ENCODE measurements at places on chromosomes 16 and 17. TPM values are rescaled to one million over a fixed set of nuclear protein-coding genes. Genes with fewer than 3 reads are reported as not detected.

Gene WSCD1
- 24.6 TPM for total RNA-seq

Gene ETV4
- 1.2 TPM for total RNA-seq

Gene CA4
- total RNA-seq: 2.5 TPM

Gene KRTAP4-6
- total RNA-seq: not detected

Gene APOH
- not detected for total RNA-seq

Gene TPSB2
- total RNA-seq: not detected

Gene PROCA1
- 3.4 TPM for total RNA-seq

Gene CCDC200
- total RNA-seq: not detected

Measured in temporal lobe (tissue), 4 donors.